ENCODE measurements at places on chromosomes 2 and 18. TPM values are rescaled to one million over a fixed set of nuclear protein-coding genes. Genes with fewer than 3 reads are reported as not detected.

DNA sequence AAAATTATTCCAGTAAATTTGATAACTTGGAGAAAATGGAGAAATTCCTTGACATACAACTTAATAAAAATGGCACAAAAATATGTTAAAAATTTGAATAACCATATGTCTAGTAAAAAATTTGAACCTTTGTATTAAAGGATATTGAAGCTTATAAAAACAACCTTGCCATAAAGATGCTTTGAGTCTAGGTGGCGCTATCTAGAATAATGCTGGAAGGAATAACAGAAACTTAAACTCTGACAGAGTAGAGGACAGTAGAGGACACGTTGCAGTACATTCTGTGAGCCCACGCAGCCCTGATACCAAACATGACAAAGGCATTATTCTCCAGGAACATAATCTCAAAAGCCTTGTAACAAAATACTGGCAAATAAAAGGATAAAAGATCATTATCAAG lies 44.7 kb upstream of the ALKAL2 start:
- DNase-seq: no peak

DNA sequence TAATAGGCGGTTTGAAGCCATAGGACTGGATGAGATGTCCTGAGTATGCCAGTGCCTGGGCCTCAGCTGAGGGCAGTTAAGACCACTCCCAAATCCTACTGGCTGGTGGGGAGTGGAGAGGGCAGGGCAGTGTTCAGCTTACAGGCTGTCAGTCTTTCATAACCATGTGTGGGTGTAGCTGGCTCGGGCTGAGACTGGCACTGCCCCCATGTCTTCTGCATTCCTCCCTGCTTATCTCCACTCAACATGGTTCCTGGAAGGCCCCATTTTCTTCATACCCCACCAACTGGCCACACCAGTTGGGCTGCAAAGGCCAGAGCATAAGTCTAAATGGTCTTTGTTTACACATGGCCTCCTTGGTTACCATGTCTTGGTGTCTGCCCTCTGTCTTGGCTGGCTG lies 17.2 kb upstream of the IL37 start:
- DNase-seq: no peak

- no peak for DNase-seq
Observed at GRCh38 chr18:48084858-48085257, 154.4 kb upstream of the SMAD2 start.

DNA sequence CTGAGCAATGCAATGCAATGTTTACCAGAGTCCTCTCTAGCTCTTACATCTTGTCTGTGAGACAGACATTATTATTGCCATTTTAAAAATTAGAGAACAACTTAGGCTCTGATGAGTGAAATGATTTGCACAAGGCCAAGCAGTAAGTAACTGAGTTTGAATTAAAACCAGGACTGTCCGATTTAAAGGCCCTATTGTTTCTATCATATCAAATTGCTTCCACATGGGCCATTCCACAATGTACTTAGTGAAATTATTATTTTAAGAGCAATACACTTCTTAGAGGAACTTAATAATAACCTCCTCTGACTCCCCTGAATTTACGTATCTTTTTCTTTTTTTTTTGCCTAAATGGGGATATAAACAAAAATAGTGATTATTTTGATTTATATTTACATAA lies 64.6 kb downstream of the PLCL1 start:
- no peak for DNase-seq

DNA sequence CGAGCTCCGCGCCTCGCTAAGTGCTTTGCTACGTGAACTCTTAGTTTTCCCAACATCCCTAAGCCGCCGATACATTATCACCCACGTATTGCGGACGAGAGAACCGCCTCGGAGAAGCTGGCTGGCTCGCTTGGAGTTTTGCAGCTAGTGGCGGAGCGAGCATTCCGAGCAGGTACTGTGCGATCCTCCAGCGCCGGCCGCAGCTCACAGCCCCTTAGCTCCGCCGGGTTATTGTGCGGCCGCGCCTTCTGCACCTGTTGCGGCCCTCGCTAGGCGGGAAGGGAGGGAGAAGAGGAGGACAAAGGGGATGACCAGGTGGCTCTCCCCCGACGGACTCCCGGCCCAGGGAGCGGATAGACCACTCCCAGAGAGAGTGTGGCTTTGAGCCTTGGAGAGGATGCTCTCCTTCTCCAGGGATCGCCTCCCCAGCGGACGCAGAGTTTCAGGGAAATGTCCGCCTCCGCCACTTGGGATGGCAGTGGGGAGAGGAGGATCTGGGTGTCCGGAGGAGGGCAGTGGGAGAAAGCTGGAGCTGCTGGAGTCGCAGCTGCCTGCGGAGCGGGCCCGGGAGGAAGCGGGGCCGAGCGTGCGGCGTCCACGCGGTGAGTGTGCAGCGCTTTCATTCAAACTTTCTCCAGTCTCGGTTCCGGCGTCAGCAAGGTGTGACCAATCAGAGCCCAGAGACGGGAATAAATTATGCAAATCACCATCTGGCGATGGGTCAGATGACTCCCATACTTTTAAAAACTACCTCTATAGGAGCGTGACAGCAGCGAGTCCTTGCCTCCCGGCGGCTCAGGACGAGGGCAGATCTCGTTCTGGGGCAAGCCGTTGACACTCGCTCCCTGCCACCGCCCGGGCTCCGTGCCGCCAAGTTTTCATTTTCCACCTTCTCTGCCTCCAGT lies at the start of gene LIPG:
LIPG (plus strand) TSS at position 769 of the 905 bp plus-strand sequence. CDS start 252 bp downstream, outside the sequence.
- no peak for DNase-seq

GRCh38 chr2:128813352-128814034 lies 494.8 kb upstream of the HS6ST1 start:
- no peak for DNase-seq

- no peak for DNase-seq
Observed at GRCh38 chr2:137302957-137303356, 537.6 kb downstream of the THSD7B start.

DNA sequence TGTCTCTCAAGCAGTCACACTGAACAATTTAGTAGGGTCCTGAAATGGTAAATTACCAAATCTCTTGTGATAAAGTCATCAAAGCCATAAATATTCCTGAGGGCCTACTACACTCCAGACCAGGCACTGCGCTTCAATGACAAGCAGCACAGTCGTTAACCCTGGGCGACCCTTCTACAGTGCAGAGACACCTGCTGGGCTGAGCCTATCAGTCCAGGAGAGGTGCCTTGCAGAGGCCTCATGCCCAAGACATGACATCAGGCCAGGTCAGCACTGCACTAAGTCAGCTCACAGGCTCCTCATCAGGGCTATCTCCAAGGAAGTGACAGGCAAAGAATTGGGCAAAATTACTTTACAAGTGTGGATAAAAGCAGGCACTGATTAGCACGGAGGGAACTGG lies 166.4 kb upstream of the EPB41L3 start:
- no peak for DNase-seq

DNA sequence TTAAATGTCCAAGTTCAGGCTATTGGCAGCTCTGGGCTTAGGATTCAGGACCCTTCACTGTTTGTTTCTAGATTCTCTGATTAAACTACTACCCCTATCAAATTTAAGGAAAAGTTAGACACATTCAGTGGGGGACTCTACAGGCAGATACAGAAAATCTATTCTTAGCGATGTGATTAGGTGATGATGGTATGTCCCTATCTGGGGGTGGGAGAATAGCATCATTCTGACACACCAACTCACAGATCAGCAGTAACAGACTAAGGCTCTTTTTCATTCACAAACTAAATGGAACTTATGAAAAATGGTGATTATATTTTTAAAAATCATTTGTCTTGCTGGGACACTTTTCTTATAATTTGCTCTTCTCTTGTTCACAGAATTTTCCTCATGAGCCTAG lies 232.9 kb upstream of the CDH2 start:
- DNase-seq: no peak

- no peak for DNase-seq
Observed at GRCh38 chr18:10508591-10508990, 17.2 kb upstream of the NAPG start.

- DNase-seq: peak; percentile 94
Observed at GRCh38 chr2:43218702-43219382, 7.6 kb downstream of the ZFP36L2 start.

- no peak for DNase-seq
Observed at GRCh38 chr2:16744521-16744920, 78.9 kb upstream of the CYRIA start.

Gene SLC30A3
- total RNA-seq: not detected

Gene ANKRD30BL
- total RNA-seq: not detected

Gene TEX44
- not detected for total RNA-seq

Gene VWA3B
- total RNA-seq: 2.5 TPM

Gene FEV
- total RNA-seq: not detected

Gene PASK
- total RNA-seq: 6.9 TPM
